Mesendoderm (in vitro differentiated cells): ENCODE measurements at places on chromosomes 3 and 15.

DNA sequence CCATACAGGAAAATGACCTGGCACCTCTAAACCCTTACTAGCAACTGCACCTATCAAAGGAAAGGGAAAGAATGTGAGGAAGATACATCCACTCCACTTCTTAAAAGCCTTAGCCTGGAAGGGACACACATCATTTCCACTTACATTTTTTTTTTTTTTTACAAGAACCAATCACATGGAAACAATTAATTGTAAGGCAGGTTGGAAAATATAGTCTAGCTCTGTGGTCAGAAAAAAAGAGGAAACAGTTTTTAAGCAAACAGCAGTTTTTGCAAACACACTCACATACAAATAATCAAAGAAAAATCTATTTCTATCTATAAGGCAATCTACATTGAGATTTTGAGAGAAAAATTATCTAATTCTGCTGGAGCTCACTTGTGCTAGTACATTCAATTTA is 98.9 kb upstream of the SPRED1 start:
- no peak for DNase-seq

GRCh38 chr3:126127904-126128303 is 44.0 kb upstream of the SLC41A3 start:
- no peak for DNase-seq

DNA sequence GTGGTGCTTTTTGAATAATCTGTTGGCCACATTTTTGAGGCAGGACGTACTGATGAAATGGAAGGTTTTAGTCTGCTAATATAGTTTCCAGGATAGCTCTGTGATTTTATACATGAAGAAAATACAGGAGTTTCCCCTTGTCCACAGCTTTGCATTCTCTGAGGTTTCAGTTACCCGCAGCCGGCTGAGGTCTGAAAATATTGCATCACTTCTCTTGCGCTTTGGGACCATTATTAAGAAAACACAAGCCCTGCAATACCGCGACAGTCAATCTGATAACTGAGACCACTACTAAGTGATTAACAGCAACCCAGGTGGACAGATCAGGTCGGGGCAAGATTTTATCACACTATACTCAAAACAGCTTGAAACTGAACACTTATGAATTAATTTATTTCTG is 33.0 kb downstream of the BLM start:
- DNase-seq, result no peak

DNA sequence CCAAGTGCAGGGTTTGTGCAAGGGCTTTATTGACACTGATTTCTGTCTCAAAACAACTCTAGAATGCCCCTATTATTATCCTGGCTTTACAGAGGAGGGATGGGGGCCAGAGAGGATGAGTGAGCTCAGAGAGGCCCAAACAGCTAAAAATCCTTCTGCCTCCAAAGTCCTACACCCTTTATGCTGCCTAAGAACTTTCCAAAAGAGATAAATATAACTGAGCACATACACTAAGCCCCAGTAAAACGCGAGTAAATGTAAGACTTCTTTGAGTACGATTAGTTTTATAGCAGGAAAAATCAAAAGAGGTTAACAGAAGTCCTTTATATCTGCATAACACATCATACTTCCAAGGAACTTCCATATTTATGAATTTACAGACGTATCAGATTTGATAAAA is 149.1 kb downstream of the CTNNB1 start:
- DNase-seq, result no peak

DNA sequence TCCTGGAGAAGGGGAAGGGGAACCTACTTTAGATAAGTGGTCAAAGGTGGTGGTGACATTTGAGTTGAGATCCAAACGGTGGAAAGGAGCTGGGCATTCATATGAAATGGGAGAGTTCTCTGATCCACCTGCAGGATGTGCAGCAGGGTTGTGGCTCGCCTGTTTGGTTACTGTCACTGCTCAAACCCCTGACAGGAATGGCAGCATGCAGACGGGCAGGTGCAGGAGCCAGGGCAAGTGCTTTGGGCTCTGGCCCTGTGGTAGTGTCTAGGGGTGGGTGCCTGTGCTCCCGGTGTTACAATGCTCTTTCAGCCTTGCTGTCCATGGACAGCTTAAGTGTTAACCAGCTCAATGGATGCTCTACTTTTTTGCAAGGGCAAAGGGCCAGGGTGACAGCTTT is 18.5 kb downstream of the PAQR9 start:
- no peak for DNase-seq

DNA sequence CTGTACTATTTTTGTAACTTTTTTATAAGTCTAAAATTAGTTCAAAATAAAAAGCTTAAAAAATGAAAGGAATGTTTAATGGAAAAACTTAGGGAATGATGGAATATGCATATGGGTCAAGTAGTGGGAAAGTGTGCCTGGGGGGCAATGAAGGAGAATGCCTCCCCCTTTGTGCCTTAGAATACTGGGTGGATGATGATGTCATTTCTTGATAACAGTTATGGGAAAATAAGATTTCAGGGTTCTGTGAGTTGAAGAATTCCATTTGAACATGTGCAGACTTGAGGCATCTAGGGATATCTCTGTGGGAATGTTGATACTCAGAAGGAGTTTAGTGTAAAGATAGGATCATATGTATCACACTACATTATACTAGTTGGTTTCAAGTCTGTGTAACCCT is 13.8 kb downstream of the WDR93 start:
- DNase-seq, result no peak

DNA sequence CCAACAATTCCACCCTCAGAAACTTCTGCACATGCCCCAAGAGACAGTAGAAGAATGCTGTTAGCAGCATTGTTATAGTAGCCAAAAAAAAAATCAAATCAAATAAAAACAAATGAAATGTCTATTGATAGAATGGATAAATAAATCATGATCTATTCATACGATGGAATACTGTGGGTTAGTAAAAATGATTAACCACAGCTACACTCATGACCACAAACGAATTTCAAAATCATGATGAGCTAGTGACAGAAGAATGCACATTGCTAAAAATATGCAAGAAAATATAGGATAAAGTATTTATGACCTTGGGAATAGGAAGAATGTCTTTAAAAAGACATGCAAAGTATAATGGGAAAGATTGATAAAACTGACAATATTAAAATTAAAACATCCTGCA is 57.5 kb upstream of the ACAN start:
- no peak for DNase-seq

- no peak for DNase-seq
Measured at GRCh38 chr15:80550219-80550907, 144.7 kb upstream of the ABHD17C start.

DNA sequence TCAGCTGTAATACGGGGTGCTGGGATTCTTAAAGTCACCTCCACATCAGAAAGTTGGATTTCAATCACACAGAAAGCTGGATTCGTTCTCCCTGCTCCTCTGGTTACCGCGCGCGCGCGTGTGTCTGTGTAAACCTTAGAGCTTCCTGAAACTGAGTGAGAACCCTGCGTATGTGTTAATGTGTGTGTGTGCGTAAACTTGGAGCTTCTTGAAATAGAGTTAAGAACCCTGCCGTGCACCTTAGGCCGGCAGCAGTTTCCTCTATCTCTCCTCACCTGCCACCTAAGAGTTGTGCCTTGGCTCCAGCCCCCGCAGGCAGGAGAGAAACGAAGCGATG is 531 bp downstream of the LZTFL1 start:
- no peak for DNase-seq
